Right renal pelvis (tissue), 4 donors: ENCODE measurements at places on chromosomes 2 and 18. TPM values are rescaled to one million over a fixed set of nuclear protein-coding genes. Genes with fewer than 3 reads are reported as not detected.
A peak's percentile ranks its signal among the peaks of the same experiment; 100 is the strongest.

- peak; percentile 15 for DNase-seq
Observed at GRCh38 chr2:196468394-196468793, 171.1 kb upstream of the CCDC150 start.

DNA sequence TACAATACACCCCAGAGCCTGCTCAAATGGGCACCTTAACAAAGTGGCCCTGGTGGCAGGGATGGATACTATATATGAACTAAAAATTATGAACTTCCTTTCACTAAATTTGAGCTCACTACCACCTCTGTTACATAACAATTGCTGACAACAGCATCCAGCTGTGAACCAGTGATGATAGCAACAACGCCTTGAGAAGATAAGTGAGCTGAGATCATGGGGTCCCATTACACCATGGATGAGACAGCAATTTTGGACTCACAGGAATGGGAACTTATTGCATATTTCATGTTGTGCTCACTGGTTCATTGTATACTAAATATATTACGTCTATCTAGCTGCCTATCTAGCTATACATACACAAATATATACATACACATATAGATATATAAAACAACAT lies 16.9 kb upstream of the ALMS1 start:
- DNase-seq: no peak

Gene MERTK
- 19.5 TPM for polyA plus RNA-seq

Gene GRP
- 1.8 TPM for polyA plus RNA-seq

GRCh38 chr18:40821596-40822243 lies 1133.3 kb upstream of the PIK3C3 start:
- DNase-seq: no peak

DNA sequence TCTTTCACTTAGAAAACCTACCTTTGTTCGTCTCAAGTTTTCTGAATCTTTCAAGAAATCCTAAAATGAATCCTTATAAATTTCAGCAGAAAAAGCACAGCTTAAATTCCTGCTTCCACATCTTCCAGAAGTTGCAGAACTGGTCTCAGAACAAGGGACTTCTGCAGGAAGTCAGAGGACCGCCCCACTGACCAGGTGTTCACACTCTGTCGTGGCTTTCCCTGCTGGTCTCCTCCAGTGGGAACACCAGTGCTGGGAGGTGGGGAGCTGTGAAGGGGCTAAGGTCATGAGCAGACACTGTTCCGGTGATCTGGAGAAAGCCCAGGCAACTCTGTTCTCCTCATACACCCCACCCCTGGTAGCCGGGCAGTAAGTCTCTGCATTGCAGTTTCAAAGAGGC lies 3.5 kb downstream of the FAM110C start:
- no peak for DNase-seq

- DNase-seq: no peak
Observed at GRCh38 chr2:10079870-10080535, at the start of gene CYS1. TSS of gene CYS1 (minus strand) at chr2:10080411. CDS start at chr2:10080223, 188 bp downstream.

GRCh38 chr2:24486636-24487205 lies 4.3 kb upstream of the NCOA1 start:
- DNase-seq: no peak

GRCh38 chr2:42012137-42012536 lies 35.7 kb upstream of the PKDCC start:
- no peak for DNase-seq

DNA sequence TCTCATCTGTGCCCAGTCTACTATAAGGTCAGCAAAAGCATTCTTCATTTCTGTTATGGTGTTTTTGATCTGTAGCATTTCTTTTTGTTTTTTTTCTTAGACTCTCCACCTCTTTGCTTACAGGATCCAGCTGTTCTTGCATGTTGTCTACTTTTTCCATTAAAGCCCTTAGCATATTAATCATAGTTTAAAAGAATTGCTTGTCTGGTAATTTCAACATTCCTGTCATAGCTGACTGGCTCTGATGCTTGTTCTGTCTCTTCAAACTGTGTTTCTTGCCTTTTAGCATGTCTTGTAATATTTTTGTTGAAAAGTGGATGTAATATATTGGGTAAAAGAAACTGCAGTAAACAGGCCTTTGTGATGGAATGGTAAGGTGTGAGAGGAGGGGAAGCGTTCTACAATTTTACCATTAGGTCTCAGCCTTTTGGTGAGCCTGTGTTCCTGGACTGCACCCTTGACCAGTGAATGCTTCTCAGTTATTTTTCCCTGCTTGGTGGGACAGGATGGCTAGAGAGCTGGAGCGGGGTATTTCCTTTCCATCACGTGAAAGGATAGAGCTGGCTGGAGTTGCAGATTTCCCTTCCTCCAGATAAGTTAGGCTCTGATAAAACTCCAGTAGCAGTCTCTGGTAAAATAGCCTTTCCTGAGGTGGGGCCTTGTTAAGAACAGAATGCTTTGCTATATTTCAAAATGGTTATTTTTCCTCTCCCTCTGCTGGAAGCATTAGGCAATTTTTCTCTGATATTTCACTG lies 65.4 kb downstream of the PLA2R1 start:
- DNase-seq: no peak

Gene ATP9B
- 31.3 TPM for polyA plus RNA-seq

- no peak for DNase-seq
Observed at GRCh38 chr2:137771064-137771463, 193.2 kb upstream of the HNMT start.

GRCh38 chr2:5392658-5393057 lies 299.5 kb upstream of the SOX11 start:
- DNase-seq: no peak

GRCh38 chr2:216775043-216775453 lies 79.7 kb upstream of the IGFBP5 start:
- DNase-seq: no peak

DNA sequence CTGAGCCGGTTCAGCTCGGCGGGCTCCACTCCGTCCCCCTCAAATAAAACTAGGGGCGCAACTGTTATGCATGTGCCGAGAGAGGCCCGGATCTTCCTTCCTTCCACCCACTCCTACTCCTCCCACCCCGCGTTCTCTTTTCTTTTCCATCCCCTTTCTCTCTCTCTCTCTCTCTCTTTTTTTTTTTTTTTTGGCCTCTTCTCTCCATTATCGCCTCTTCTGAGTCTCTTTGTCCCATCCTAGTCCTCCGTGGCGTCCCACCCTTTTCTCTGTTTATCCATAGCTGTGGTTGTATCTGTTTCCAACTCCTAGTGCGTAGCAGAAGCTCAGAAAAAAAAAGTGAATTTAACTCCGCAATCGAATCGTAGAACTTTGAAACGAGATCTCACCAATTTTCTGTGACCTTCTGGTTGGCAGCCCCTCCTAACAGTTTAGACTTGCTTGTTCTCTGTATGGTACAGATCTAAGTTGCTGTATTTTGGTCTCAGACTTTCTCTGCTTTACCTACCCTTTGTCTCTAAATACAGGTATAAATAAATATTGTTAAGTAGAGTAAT lies 3.6 kb downstream of the RAX start:
- no peak for DNase-seq

DNA sequence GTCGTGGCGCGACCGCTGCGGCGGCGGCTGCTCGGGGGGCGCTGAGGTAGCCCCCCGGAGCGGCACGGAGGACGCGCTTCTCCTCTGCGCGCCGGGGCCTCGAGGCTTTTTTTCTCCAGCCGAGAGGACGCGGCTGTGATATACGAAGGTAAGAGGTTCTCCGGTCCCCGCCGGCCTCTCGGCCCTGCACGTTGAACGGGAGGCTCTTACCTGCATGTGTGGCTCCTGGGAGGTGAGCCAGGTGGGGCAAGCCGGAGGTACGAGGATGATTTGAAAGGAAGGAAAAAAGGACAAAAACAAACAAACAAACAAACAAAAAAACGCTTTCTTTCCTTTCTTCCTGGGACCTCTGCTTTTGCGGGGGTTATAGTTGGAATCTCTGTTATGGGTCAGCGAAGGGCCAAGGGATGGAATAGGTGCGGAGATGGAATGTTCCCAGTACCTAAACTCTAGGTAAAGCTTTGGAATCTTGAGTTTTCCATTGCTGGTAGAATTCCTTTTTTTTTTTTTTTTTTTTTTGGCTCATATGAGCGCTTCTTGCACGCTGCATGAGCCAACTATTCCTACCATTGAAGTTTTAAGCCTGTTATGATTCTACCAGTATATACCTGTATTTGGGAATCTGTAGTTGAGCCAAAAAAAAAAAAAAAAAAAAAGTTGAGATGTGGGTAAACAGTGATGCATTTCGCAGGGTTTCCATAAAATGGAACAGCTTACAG lies 674 bp downstream of the PTPN4 start:
- peak; percentile 32 for DNase-seq

DNA sequence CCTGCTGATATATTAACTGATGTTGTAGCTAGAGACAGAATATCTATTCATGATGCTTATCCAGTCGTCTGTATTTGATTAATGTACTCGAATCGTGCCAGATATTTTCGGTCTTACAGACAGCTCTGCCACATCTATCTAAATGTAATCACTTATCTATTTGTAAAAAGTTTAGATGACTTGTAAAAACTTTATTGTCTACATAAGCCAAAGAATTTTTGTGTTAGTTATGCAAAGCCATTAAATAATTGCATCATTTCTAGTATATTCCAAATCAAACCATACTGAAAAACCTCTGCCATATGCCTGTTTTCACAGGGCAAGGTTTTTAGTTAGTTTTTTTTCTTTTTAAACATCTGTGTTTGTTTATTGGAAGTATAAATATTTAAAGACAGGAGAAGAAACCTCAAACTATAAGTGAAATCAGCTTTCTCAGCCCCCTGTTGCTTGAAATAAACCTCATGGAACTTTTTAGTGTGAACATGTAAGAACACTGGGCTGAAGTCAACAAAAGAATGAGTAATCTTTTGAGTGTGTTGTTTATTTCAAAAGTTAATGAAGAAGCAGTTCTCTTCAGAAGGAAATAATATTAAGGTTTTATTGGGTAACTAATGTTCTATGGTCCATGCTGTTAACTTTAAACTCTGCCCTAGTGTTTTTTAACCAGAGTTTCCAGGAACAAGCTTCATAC lies 657.6 kb upstream of the SYT4 start:
- DNase-seq: no peak
